ENCODE measurements at places on chromosomes 12 and 14.

DNA sequence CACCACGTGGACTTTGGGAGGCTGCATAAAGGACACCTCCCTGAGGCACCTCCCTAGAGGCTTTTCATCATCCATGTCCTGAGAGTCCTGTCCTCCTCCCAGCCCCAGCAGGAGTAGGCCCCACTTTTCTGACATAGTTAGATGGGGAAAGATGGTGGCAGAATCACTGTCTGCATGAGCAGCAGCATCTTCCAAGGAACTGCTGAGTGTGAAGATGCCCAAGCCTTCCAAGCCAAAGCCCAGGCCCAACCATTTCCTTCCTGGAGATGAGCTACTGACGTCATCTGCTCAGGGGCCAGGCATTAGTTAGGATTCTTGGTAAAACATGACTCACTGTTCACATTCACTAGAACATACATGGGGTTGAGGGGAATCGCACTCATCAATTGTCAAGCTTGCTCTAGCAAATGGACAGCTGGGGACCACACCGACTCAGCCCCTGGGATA lies 37.3 kb downstream of the VDR start:
- DNase-seq, result no peak

- no peak for DNase-seq
These were observed 5.2 kb downstream of the GPR132 start for GRCh38 chr14:105059925-105060565.

DNA sequence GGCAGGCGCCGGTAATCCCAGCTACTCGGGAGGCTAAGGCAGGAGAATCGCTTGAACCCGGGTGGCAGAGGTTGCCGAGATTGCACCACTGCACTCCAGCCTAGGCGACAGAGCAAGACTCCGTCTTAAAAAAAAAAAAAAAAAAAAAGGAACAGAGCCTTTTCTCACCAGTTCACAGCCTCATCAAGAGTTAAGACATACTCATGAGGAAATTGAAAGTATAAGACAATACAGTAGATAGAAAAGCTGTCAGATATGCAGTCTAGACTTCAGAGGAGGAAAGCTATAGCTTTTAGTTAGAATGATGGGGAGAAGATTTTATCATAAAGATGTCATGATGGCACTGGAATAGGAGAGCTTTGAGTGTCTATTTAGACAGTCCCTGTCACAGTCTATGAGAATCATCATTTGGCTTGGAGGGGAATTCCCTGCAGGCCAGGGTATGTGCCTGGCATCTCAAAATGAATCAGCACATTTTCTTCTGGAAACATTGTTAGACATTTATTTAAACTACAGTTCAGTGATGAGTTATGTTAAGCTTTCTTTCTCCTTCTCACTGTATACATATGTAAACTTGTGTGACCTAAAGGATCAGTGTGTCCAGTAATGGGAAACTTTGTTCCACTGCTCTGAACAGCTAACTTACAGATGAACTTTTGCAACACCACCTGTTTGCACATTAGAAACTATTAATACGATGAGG lies 2.9 kb upstream of the RAB35 start:
- DNase-seq, result no peak

- no peak for DNase-seq
These were observed 65.8 kb downstream of the RIC8B start for GRCh38 chr12:106840243-106840642.

DNA sequence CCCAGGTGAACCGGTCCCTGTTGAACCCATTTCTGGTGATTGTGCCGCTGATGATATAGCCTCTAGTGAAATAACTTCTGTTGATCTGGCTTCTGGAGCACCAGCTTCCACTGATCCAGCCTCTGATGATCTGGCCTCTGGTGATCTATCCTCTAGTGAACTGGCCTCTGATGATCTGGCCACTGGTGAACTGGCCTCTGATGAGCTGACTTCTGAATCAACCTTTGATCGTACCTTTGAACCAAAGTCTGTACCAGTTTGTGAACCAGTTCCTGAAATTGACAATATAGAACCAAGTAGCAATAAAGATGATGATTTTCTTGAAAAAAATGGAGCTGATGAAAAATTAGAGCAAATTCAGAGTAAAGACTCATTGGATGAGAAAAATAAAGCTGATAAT lies 59.1 kb downstream of the ATF7IP start:
- no peak for DNase-seq
